ENCODE measurements at places on chromosomes 1 and 21.

DNA sequence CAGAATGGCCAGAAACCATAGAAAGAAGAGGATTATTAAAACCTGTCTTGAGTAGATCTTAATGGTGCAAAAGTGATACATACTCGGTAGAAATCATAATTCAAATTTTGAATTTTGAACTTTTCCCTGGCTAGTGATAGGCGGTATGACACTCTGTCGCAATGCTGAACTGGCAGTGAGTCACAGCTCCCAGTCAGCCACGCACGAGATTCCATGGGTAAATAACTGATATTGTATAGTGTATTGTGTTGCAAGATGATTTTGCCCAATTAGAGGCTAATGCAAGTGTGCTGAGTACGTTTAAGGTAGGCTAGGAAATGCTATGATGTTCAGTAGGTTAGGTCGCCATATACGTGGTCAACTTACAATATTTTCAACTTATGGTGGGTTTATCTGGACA lies 207.0 kb downstream of the SIPA1L2 start:
- no peak for DNase-seq

- no peak for DNase-seq
Observed at GRCh38 chr1:234486858-234487840, 8.2 kb upstream of the TARBP1 start.

DNA sequence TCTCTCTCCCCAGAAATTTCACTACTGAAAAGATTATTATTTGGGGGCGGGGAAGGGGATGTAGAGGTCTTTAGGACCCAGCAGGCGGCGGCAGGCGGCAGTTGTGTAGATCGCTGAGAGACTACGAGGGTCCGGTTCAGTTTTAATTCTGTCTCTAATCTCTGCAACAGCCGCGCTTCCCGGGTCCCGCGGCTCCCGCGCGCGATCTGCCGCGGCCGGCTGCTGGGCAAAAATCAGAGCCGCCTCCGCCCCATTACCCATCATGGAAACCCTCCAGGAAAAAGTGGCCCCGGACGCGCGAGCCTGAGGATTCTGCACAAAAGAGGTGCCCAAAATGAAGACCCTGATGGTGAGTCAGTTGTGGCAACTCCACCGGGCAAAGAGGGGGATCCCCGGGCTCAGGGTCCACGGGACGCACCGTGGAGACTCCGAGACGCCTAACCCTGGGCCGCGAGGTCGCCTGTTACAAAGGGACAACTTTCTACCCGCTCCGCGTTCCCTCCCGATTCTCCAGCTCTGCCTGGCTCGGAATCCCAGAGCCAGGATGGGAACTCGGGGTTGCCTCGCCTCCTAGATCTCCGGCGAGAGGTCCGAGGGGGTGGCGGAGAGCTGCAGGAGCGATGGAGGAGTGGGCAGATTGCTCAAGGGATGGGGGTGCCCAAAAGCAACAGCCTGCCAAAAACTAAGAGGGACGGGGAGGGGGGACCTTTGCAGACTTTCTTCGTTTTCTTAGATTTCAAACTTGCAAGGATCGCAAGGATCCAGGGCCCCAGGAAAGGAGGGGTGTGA lies at the start of gene ST6GALNAC5:
TSS of gene ST6GALNAC5 (plus strand) at position 139 of the 789 bp plus-strand sequence.
- no peak for DNase-seq

GRCh38 chr1:20349561-20349960 lies 58.9 kb downstream of the VWA5B1 start:
- DNase-seq = no peak

GRCh38 chr1:54583871-54584270 lies 35.8 kb downstream of the ACOT11 start:
- no peak for DNase-seq

- DNase-seq = no peak
Observed at GRCh38 chr1:55375617-55376258, 160.6 kb upstream of the USP24 start.

GRCh38 chr1:93904228-93904627 lies 5.0 kb downstream of the GCLM start:
- no peak for DNase-seq

All from vagina (tissue), 2 donors.